ENCODE measurements at places on chromosomes 11 and 22.

GRCh38 chr11:16793511-16793910 lies 55.1 kb downstream of the C11orf58 start:
- no peak for DNase-seq

GRCh38 chr22:50581031-50581949 lies 1.4 kb downstream of the CHKB start:
- no peak for DNase-seq

DNA sequence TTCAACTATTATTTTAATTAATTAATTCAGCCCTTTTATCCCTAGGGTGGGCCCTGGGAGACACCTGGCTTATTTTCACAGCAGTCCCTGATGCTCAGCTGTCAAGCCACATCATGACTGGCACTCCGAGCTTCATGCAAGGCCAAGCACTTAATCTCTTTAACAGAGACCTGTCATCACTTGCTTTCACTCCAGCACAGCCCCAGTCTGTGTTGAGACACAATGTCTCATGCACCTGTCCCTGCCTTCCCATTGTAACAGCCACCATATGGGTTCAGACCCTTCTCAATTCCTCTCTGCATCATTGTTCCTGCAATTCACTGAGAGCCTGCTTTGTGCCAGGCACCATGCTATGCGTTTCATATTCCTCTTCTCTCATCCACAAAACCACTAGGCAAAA lies 222.2 kb upstream of the TENM4 start:
- no peak for DNase-seq

DNA sequence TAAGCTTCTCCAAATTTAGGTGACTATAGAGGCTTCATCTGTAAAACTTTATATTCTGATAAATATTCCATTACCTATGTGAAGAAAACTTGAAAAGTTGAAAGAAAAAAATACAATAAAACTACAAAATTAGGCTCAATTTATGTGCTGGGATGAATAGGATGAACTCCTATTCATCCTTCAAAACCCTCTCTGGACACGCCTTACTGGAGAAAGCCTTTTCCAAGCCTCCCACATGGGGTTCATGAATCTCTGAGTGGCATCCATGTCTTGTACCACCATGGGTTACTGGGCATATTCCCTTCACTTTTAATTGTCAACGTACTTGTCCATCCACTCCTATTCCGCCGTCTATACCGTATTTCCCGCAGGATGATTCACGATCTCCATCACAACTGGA lies 55.7 kb downstream of the MN1 start:
- DNase-seq, result no peak

- no peak for DNase-seq
These were observed 35.2 kb upstream of the RRM1 start for GRCh38 chr11:4059424-4059823.

- no peak for DNase-seq
These were observed 15.1 kb downstream of the LDHC start for GRCh38 chr11:18427240-18427639.
